Heart left ventricle (tissue), 16 donors: ENCODE measurements at places on chromosomes 4 and X. TPM values are rescaled to one million over a fixed set of nuclear protein-coding genes. Genes with fewer than 3 reads are reported as not detected.
A peak's percentile ranks its signal among the peaks of the same experiment; 100 is the strongest.

DNA sequence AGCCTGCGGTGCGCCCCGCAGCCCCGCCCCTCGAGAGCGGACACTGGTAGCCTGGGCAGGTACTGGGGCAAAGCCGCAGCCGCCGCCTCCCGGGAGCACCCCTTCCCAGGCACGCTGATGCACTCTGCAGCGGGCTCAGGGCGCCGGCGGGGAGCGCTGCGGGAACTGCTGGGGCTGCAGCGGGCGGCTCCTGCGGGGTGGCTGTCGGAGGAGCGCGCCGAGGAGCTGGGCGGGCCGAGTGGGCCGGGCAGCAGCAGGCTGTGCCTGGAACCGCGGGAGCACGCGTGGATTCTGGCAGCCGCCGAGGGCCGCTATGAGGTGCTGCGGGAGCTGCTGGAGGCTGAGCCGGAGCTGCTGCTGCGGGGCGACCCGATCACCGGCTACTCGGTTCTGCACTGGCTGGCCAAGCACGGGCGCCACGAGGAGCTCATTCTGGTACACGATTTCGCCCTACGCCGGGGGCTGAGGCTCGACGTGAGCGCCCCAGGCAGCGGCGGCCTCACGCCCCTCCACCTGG, 401 bp downstream of the SOWAHD start:
- H3K4me1 ChIP-seq = no peaks in the 10 kb centered on the region
- peak; percentile 61 for DNase-seq
- H3K27me3 ChIP-seq = peaks cover 11% of the 10 kb centered on the region
- no peak overlapping the region for H3K27ac ChIP-seq

Gene EDA
- total RNA-seq = 13.6 TPM

DNA sequence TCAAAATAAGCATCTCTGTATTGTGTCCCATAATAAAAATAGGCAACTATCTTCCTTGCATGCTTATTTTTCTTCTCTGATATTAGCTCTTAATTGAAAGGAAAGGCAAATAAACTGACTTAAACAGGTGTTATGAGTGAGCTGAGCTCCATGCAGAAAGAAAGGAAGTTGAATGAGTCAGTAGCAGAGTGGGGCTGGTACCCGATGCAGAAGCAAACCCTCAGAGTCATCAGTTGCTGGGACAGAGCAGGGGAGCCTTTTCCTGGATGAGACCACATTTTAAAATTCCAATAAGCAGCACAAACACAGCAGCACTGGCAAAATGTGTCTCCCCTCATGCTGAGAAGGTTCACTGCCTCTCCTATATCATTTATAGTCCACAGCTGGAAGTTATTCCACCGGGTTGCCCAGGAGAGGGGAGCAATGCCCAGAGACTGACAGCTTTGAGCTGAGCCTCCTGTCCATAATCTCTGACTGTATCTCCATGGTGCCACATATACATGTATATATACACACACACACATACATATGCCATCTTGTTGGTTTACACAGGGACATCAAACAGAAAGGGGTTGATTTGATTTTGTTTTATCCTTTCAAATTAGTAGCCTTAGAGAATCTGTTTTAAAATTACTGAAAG, 274.3 kb upstream of the PPARGC1A start:
- DNase-seq = no peak
- H3K4me3 ChIP-seq = no peak overlapping the region
- no peaks in the 10 kb centered on the region for H3K36me3 ChIP-seq
- no peaks in the 10 kb centered on the region for H3K4me1 ChIP-seq
- H3K27me3 ChIP-seq = no peaks in the 10 kb centered on the region
- H3K27ac ChIP-seq = no peak overlapping the region

- peaks cover 6% of the 10 kb centered on the region for H3K27me3 ChIP-seq
- peak overlapping the region; percentile 75 for H3K4me3 ChIP-seq
- H3K27ac ChIP-seq = no peak overlapping the region
- peaks cover 28% of the 10 kb centered on the region for H3K4me1 ChIP-seq
- no peaks in the 10 kb centered on the region for H3K36me3 ChIP-seq
These were observed 631 bp downstream of the EVC start for GRCh38 chr4:5711479-5712184.

GRCh38 chrX:70084592-70085240, 22.5 kb downstream of the OTUD6A start:
- no peaks in the 10 kb centered on the region for H3K4me1 ChIP-seq
- H3K27ac ChIP-seq = no peak overlapping the region

DNA sequence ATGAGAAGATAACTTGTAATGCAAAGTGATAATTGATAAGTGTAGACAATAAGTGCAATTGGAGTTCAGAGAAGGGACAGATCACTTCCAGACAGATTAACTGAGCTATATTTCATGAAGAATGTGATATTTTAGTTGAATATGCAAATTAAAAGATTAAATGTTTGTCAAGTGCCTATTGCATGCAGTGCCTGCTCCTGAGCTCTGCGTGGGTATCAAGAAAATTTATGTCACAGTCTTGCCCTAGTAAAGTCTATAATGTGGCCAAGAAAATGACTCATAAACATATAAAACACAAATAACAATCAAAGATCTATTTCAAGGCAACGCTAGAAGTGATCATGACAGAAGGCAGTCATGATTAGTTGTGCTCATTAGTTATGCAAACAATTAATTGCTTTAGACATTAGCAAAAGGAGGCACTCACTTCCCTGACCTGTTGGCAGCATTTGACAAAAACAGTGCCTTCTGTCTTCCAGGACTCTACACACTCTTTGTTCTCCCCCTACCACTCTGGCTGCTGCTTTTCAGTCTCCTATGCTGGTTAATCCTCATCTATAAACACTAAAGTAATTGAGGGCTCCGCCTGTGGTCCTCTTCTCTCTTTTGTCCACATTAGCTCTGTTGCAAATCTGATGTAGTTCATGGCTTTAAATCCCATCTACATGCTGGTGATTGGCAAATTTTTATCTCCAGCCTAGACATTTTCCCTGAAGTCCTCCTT, 47.7 kb downstream of the ARHGEF38 start:
- H3K27ac ChIP-seq = no peak overlapping the region
- no peak overlapping the region for H3K4me3 ChIP-seq
- DNase-seq = no peak

- H3K27me3 ChIP-seq = no peaks in the 10 kb centered on the region
- no peaks in the 10 kb centered on the region for H3K36me3 ChIP-seq
- H3K4me1 ChIP-seq = no peaks in the 10 kb centered on the region
- no peak overlapping the region for H3K27ac ChIP-seq
- no peak overlapping the region for H3K4me3 ChIP-seq
- DNase-seq = no peak
These were observed 8.4 kb downstream of the APOOL start for GRCh38 chrX:85012098-85012497.

DNA sequence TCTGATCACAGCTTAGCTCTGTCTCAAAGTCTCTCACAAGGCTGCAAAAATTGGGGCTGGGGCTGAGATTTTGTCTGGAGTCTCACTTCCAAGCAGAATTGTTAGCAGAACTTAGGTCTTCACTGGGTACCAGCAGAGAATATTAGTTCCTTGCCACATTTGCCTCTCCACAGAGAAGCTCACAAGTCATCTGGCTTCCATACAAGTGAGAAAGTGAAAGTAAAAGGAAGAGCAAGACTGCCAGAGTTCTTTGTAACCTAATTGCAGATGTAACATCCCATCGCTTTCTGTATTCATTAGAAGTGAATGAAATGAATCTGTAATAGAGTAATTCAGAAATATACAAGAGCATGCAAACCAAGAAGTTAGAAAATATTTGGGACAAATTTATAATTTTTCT, 624.1 kb upstream of the GNPDA2 start:
- peak overlapping the region; percentile 36 for H3K4me3 ChIP-seq
- no peak overlapping the region for H3K27ac ChIP-seq
- no peaks in the 10 kb centered on the region for H3K4me1 ChIP-seq
- H3K27me3 ChIP-seq = no peaks in the 10 kb centered on the region
- DNase-seq = no peak

Gene ASB9
- 2.8 TPM for total RNA-seq
